GM03348 (cell line): ENCODE measurements at places on chromosomes 1 and 21.

DNA sequence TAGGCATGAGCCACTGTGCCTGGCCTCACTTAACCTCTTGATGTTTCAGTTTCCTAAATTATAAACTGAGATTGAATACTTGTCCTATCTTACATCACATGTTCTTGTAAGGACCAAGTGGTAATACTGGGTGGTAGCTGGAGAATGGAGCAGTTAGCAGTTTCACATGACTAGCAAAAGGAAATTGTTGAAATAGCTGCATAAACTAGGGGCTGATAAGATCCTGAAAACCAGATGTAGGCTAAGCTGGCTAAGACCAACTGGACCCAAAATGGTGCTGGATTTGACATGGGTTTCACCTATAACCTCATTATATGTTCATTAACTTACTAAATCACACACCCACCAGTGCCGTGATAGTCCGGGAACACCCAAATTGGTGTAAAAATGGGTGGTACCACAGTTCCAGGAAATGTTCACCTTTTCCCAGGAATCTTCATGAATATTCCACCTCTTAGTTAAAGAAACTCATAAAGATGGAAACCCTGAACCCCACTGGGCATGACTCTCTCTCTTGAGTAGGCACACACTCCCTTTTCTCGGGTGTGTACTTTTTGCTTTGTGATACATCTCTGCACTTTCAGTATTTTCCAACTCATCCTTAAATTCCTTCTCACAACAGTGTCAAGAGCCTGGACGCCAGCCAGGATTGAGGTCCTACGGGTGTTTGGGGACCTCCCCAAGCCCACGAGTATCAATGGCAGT is at the start of gene PAPPA2:
TSS of gene PAPPA2 (plus strand) at position 502 of the 705 bp plus-strand sequence. CDS start 93,148 bp downstream, outside the sequence.
- no peak for DNase-seq

DNA sequence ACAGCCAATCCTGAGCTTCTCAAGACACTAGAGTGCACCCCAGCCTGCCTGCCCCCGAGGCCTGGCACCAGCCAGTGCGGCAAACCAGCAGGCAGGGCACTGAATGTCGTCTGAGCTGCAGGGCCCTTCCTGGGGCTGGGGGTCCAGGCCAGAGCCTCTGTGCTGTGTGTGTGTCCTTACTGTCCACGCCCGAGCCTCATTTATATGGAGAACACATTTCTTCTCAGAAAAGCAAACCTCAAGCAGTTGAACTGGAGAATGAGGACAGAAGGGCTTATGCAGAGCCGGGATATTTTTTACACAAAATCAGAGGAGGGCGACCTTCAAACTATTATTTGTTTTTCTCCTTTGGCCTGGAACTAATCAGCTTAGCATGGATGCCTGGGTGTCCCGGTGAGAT is 52.7 kb downstream of the POFUT2 start:
- no peak for DNase-seq

DNA sequence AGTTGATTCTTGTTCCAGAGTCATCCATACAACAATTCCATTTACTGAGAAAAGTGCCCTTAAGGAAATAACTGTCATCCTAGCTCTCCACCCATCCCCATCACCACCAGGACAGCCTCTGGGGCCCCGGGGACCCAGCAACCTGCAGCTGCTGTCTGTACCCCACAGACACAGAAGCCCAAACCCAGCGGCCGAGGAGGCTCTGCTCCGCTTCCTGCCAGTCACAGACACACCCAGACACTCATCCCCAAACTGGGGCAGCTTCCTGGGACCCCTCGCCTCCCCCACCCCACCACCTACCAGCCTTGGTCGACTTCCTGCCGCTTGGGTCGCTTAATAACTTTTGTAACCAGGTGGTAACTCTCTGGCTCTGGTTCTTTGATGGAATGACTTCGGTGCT is 121.6 kb upstream of the SLC25A33 start:
- no peak for DNase-seq

- no peak for DNase-seq
Observed at GRCh38 chr1:117824616-117825015, 104.8 kb downstream of the GDAP2 start.

DNA sequence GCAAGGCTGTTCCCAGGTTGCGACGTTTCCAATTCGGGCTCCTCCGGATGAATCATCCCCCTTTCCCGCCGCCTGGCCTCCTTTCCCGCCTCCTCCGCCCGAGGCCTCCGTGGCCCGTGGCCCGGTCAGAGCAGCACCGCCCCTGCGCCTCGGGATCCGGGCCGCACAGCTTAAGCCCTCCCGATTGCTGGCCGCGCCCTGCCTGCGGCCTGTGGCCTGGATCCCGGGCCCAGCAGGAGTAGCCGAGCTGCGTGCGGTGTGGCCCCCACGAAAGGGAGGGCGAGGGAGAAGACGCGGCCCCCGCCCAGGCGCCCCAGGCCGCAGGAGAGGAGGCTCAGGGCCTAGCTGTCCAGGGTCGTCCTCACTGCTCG is 1.0 kb downstream of the TMEM200B start:
- DNase-seq, result peak; percentile 93

GRCh38 chr1:85612704-85613361 is 32.3 kb downstream of the CCN1 start:
- DNase-seq, result peak; percentile 84

GRCh38 chr1:172697534-172698002 is 38.7 kb downstream of the FASLG start:
- DNase-seq, result no peak

GRCh38 chr1:62276791-62277190 is 42.4 kb downstream of the KANK4 start:
- DNase-seq, result no peak

GRCh38 chr1:232980986-232981560 is 30.7 kb downstream of the NTPCR start:
- no peak for DNase-seq

GRCh38 chr21:46181436-46181835 is 2.8 kb downstream of the SPATC1L start:
- peak; percentile 1 for DNase-seq

- DNase-seq, result no peak
Observed at GRCh38 chr1:223837206-223837605, 8.5 kb downstream of the TP53BP2 start.

DNA sequence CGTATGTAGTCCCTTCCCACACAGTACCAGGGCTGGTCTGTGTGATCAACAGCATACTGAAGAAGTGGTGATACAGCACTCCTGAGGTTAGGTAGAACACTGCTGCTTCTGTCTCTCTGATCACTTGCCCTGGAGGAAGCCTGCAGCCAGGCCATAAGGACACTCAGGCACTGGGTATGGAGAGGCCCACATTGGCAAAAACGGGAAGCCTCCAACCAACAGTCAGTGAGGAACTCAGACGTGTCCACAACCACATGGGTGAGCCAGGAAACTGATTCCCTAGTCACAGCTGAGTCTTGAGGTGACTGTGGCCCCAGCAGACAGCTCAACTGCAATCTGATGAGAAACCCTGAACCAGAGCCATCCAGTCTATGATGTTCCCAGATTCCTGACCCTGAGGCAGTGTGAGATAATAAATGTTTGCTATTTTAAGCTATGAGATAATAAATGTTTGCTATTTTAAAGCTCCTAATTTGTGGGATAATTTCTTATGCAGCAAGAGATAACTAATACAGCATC is 62.5 kb downstream of the COQ8A start:
- DNase-seq, result no peak

DNA sequence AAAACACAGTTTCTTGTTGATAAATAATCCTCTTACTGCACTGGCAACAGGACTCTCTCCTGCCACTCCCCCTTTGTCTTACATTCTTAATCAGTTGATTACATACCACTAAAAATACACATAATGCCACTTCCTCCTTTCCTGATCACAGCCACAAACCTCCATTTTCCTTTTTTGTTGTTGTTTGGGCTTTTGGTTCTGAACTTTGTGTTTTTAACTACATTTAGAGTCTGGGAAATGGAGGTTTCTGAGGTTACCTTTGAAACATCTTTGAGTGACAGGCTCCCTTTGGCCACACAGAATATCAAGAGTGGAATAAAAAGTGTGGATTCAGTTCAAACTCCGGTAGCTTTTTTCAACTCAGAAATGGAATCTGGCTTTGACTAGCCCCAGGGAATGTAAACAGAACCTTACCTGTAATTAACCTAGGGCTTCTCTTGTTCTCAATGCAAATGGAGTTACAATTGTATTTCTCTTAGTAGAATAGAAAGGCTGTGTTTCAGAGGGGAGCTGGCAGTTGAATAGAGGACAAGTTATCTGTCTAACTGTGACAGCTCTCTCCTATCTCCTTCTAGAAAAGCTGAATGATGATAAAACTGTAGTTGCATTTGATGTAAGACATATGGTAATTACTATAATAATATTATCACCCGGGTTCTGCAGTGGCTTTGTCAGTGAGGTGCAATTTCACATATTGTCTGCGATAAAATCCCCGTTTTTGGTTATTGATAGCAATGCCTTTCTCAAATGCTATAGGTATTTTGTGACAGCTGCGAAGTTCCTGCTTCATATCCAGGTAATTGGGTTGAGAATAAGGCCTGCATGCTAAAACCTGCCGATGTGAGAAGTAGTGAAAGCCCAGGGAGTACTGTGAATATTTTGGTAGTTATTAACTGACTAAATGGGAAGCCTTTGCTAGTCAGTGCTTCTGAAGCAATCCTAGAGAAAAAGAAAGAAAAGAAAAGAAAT is 66.9 kb downstream of the ST6GALNAC5 start:
- DNase-seq, result no peak

- DNase-seq, result no peak
Observed at GRCh38 chr1:25123551-25123950, 108.8 kb downstream of the SYF2 start.

DNA sequence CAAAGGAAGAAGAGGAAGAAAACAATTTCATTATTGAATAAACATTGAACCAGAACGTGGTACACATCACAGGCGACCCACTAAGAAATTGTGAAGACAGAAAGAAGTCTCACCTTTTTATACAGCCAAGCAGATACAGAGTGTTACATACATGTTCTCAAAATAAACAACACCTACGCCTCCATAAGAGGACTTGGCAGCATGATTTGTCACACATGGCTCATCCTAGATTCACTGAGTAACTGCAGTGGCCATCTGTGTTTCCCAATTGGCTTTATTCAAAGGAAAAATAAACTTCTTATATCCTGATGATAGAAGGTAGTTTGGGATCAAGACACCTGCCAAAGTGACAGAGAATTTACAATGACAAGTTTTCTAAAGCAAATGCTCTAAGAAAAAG is 7.6 kb upstream of the KRTAP19-8 start:
- DNase-seq, result no peak

DNA sequence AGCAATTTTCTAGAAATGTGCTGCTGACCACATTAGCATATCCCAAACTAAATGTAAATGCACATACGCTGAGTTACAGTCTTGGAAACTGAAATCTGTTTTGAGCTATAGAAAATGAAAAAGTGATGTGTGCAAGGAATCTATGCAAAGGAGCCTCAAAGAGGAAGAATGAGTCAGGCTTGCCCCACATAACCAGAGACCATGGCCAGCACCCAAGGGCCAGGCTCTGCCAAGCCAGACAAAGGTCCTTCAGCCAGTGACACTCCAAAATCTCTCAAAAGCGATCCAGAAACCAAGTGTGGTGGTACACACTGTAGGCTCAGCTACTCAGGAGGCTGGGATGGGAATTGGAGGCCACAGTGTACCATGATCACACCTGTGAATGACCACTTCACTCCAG is 195.2 kb downstream of the TOMM20 start:
- DNase-seq, result peak; percentile 75

- no peak for DNase-seq
Observed at GRCh38 chr1:83060221-83060620, 938.7 kb downstream of the TTLL7 start.

- peak; percentile 62 for DNase-seq
Observed at GRCh38 chr1:99685516-99686180, 39.7 kb downstream of the PALMD start.

GRCh38 chr1:1373815-1374588 is 1.0 kb downstream of the AURKAIP1 start:
- no peak for DNase-seq
